Brain (organoid and tissue), 16 donors: ENCODE measurements at places on chromosomes 12 and 14. TPM values are rescaled to one million over a fixed set of nuclear protein-coding genes. Genes with fewer than 3 reads are reported as not detected.

The SPRYD3 gene
- 77.1 TPM for polyA plus RNA-seq

The CPNE6 gene
- 20.6 TPM for polyA plus RNA-seq

The COCH gene
- polyA plus RNA-seq, result 43.7 TPM

The KRAS gene
- polyA plus RNA-seq, result 6.3 TPM

The BICDL1 gene
- 22.9 TPM for polyA plus RNA-seq

The TSHR gene
- polyA plus RNA-seq, result 0.31 TPM

The KRT74 gene
- not detected for polyA plus RNA-seq

The TSPAN19 gene
- not detected for polyA plus RNA-seq

The FAM90A1 gene
- 0.29 TPM for polyA plus RNA-seq

The CAPRIN2 gene
- 4.2 TPM for polyA plus RNA-seq

The TBC1D30 gene
- polyA plus RNA-seq, result 12.0 TPM

The HOXC12 gene
- polyA plus RNA-seq, result not detected
